ENCODE measurements at places on chromosomes 16 and 17. TPM values are rescaled to one million over a fixed set of nuclear protein-coding genes. Genes with fewer than 3 reads are reported as not detected.

- DNase-seq: no peak
Observed at GRCh38 chr17:46818929-46819859, 702 bp upstream of the WNT3 start.

- DNase-seq: no peak
Observed at GRCh38 chr16:14491861-14492529, 138.1 kb downstream of the PARN start.

DNA sequence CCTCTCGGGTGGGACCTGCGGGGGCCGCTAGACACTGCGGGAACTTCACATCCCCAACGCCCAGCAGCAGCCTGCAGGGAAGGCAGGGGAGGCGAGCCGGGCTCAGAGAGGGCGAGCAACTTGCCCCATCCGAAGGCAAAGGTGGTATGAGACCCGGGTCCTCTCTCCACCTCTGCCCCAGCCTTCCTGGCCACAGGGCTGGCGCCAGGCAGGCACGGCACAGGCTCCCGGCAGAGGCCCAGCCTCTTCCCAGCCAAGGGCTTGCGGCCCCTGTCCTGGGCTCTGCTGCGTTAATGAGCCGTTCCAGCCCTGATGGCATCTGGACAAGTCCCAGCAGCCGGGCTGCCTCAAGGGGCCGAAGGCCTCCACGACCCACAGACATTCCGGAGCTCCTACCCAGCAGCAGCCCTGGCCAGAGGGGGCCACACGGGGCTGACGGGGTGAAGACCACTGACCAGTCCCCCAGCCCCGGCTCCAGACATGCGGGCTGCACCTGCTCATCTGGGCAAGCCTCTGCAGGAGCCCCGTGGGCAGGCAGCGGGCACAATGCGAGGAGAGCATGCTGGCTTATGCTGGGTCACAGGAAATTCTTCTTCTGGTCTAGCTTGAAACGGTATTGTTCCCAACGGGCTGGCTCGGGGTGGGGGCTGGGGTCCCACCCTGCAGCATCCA lies 1.2 kb upstream of the HS3ST6 start:
- no peak for DNase-seq

DNA sequence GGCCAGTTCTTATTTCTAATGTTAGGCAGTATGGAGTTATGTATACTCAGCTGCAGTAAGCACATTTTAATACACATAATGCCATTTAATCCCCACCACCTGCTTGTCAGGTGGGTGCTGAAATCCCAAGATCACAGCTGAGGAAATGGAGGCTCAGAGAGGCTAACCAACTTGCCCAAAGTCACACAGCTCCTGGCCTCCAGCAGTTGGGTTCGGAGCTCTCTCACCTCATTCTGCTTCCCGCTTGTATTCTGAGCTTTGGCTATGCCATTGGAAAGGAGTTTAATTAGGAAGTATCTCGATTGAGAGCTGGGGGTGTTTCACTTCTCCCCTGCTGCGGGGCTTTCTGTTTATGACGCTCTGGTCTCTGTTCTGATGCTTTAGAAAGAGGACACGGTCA lies 72.6 kb upstream of the CACNG5 start:
- DNase-seq: no peak

DNA sequence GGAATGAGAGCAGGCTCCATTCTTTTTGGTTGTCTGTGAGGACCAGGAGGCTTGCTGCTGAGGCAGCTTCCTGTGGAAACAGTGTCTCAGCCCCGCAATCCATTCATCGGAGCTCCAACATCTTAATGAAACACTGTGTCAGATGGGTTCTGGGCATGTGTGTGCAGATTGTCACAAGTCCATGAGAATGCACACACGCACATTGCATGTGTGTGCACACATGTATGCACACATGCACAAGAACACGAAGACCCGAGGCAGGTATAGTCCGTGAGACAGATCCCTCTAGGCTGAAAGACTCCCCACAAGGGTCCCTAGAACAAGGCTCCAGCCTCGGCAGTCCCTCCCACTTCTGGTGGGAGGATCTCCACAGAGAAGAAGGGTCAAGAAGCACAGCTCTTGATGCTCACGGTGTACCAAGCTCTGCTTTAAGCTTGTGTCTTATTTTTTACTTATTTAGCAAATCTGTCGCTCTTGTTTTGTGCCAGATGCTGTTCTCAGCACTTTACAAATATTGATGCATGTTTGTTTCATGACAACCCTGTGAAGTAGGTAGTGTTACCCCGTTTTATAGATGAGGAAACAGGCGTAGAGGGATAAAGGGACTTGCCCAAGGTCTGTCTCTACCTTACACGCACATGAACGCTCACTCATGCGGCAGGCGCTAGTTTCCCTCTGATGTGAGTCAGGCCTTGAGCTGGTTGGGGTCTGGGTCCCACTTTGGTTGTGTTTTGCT lies 213.1 kb downstream of the SEC14L1 start:
- DNase-seq: no peak

- DNase-seq: no peak
Observed at GRCh38 chr17:70786081-70786480, 616.7 kb downstream of the KCNJ2 start.

DNA sequence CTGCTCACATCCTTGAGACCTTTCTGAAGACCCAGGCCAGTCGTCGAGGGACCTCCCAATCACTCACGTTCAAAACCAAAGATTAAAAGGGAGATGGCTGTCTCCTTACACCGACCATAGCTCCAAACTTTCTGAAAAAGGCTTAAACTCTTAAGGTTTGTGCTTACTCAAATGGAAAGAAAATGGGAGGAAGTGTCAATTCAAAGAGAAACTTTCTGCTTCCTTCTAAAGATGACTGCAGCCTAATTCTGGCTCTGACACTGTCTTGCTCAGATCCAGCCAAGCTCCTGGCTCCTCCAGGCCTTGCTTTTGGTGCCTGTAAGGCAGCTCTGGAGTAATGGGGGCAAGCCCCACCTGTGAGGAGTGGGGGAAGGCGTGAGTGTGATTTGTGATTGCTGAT lies 54.9 kb upstream of the WSB1 start:
- no peak for DNase-seq

DNA sequence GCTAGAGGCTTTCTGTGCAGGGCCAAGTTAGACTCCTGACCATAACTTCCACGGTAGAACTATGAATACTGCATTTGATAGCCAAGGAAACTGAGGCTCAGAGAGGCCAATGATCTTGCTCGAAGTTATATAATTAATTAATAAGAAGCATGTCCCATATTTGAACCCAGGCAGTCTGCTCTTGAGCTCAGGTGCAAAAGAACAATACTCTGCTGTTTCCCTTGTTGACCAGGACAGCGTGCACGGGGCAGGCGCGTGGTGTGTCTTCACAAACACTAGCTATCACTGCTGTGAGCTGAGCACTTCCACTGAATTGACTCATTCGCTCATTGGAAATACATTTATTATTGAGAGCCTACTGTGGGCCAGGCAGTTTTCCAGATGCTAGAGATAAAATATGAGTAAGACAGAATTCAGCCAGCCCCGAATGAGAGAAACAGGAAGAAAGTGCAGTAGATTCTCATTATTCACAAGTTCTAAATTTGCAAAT lies 1.6 kb downstream of the CHD9 start:
- no peak for DNase-seq

DNA sequence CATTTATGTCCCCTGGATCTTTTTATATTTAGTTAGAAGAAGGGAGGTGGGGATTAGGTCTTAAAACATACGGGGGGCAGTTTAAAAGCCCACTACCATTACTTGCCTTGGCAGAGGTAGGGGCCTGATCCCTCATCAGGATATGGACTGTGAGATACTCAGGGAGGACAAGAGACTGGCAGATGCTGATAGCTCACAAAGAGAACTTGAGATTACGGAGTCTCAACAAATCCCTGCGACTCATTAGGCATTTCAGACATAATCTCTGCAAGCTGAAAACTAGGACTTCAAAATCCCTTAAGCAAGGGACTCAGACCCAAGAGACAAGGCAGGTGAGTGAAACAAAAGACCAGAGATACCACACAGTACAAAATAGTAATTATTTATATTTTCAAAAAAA lies 23.2 kb downstream of the NXPH3 start:
- DNase-seq: no peak

GRCh38 chr16:17471719-17472461 lies 1.1 kb upstream of the XYLT1 start:
- DNase-seq: no peak

GRCh38 chr16:19021747-19022146 lies 38.0 kb downstream of the TMC7 start:
- no peak for DNase-seq

DNA sequence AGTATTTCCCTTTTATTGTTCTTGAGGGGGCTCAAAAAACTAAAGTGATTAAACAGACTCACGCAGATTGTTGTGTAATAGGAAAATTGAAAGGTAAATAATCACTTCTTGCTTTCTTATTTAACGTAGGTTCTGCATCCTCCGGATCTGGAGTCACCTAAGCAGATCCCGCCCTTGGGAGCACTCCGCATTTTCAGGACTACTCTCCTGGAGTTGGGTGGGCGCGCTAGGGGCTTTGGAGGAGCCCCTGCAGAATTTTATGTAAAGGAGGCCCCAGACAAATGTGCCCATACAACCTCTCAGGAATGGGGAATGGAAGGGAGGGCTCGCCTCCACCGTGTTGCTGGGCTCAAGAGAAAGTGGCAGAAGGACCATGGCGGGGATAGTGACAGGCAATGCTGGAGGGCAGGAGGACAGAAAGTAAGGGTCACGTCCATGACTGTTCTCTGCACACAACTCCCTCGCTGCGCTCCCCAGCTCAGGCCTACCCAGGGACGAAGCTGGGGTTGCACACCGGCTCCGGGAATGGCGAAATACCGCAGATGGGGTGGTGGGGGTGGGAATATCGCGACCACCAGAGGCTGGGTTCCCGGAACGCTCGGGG lies 8.3 kb downstream of the MT2A start:
- DNase-seq: no peak

GRCh38 chr17:65163990-65164495 lies 26.9 kb downstream of the RGS9 start:
- no peak for DNase-seq

DNA sequence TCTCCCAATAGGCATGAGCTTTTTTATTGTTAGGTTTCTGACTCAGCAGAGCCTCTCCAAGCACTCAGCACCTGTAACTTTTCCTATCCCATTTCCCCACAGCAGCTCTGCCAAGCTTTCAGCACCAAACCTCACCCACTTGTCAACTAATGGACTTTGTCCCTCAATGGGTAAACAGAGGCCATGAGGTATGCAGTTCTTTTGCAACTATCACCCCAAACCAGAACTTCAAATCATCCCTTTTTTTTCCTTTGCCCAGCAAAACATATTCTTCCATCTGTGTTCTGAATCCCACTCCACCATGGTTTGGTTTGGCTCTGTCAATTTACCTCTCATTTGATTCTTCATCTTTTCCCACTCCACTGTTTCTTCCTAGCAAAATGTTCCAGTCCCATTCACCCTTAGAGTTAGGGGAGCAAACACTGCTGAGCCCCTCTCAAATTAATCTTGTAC lies 58.1 kb downstream of the TOX3 start:
- DNase-seq: no peak

GRCh38 chr17:65181237-65182061 lies 44.3 kb downstream of the RGS9 start:
- DNase-seq: no peak

- DNase-seq: no peak
Observed at GRCh38 chr17:40464392-40464855, 21.2 kb downstream of the IGFBP4 start.

DNA sequence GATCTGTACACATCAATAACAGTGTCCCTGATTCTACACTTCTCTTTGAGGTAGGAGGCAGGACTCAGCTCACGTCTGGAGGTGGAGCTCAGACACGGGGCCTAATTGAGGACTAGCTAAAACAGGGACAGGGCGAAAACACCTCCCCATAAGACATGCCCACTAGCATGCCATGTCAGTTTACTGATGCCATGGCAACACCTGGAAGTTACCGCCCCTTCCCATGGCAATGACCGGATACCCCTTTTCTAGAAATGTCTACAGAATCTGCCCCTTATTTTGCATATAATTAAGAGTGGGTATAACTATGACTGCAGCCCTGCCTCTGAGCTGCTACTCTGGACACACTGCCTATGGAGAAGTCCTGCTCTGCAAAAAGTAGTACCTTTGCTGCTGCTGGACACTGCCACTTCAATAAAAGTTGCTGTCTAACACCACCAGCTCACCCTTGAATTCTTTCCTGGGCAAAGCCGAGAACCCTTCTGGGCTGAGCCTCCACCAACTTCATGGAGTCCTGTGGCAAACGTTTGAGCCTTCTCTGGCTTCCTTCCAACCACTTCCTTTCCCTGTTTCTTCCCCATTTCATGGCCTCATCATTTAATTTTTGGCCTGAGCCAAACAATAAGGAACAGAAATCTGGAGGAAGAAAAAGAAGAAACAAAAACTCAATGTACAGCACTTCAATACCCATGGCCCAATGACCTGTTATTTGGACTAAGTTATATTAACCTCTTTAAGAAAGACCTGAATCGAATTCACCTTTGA lies 21.0 kb downstream of the PHB1 start:
- DNase-seq: peak; percentile 10

DNA sequence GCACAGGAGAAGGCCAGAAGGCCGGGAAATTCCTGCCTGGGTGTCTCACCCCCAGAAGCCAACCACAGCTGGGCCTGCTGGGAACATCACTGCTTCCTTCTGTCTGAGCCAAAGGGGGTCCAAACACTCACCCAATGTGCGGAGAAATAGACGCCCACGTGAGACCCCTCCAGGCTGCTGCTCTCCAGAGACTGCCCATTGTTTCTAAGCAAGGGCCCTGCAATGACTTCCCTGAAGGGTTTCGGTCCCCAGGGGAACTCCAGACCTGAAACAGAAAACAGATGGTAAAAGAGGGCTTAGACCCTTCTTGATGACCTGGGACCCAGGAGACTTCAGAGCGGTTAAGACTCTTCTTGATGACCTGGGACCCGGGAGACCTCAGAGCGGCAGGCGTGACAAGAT lies 41.3 kb downstream of the MRM3 start:
- no peak for DNase-seq

- no peak for DNase-seq
Observed at GRCh38 chr16:61721544-61721943, 314.7 kb downstream of the CDH8 start.

GRCh38 chr17:47238321-47239010 lies 15.2 kb upstream of the ITGB3 start:
- DNase-seq: no peak

DNA sequence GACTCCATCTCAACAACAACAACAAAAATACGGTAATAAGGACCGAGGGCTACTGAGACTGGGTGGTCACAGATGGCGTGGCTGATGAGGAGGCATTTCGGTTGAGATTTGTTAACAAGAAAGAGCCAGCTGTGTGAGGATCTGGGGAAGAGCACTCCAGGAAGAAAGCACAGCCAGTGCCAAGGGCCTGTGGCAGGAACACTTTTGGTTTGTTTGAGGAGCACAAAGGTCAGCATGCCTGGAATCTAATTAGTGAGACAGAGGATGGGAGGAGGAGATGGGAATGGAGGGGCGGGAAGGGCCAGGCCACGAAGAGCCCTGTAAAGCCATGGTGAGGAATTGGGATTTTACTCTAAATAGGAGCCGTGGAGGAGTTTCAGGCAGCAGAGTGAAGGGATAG lies 24.9 kb downstream of the HASPIN start:
- DNase-seq: no peak

GRCh38 chr16:19172098-19172780 lies 4.2 kb downstream of the SYT17 start:
- no peak for DNase-seq

Gene CPNE7
- total RNA-seq: 0.13 TPM

Gene C1QL1
- total RNA-seq: 1.3 TPM

Gene PRR15L
- not detected for total RNA-seq

Gene PABPN1L
- total RNA-seq: not detected

Gene GRB7
- total RNA-seq: 1.6 TPM

Gene HLF
- 12.4 TPM for total RNA-seq

Gene CCDC200
- total RNA-seq: not detected

Gene KRTAP1-1
- total RNA-seq: not detected
